DMS79 (cell line): ENCODE measurements at places on chromosomes 12 and 14.

GRCh38 chr14:51481643-51482042 lies 170.1 kb upstream of the FRMD6 start:
- no peak for DNase-seq

GRCh38 chr12:131208425-131208824 lies 254.7 kb downstream of the ADGRD1 start:
- DNase-seq, result no peak

DNA sequence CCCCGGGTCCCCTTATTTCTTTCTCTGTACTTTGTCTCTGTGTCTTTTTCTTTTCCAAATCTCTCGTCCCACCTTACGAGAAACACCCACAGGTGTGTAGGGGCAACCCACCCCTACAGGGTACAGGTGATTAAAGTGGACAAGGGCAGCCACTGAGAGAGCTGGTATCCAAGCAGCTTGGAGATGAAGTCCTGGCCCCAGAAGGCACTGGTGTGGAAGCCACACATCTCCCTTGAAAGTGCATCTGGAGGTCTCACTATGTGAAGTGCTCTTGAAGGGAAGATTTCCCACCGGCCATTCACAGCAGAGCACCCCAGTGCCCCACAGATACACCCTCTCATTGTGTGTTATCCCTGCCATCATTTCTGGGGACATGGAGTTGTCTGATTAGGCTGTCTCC lies 6.3 kb upstream of the BICD1 start:
- DNase-seq, result no peak

- DNase-seq, result no peak
Measured at GRCh38 chr14:59633486-59633885, 56.9 kb upstream of the CCDC175 start.
